Cerebellum (tissue), 4 donors: ENCODE measurements at places on chromosomes 11 and 22. TPM values are rescaled to one million over a fixed set of nuclear protein-coding genes. Genes with fewer than 3 reads are reported as not detected.
A peak's percentile ranks its signal among the peaks of the same experiment; 100 is the strongest.

The TAF10 gene
- 11.3 TPM for total RNA-seq

The SAA4 gene
- total RNA-seq, result not detected

The GDPD5 gene
- 30.2 TPM for total RNA-seq

The PRRG4 gene
- total RNA-seq, result 0.18 TPM

The C11orf21 gene
- 0.27 TPM for total RNA-seq

The HOATZ gene
- not detected for total RNA-seq

The GRIK4 gene
- 9.1 TPM for total RNA-seq

The GGTLC3 gene
- not detected for total RNA-seq

GRCh38 chr22:41969110-41969646 lies at the start of gene SEPTIN3:
TSS of gene SEPTIN3 (plus strand) at chr22:41969443. CDS start at chr22:41971493, 2,050 bp downstream.
- no peak for DNase-seq

GRCh38 chr11:27279460-27279859 lies 83.6 kb downstream of the CCDC34 start:
- no peak for DNase-seq

DNA sequence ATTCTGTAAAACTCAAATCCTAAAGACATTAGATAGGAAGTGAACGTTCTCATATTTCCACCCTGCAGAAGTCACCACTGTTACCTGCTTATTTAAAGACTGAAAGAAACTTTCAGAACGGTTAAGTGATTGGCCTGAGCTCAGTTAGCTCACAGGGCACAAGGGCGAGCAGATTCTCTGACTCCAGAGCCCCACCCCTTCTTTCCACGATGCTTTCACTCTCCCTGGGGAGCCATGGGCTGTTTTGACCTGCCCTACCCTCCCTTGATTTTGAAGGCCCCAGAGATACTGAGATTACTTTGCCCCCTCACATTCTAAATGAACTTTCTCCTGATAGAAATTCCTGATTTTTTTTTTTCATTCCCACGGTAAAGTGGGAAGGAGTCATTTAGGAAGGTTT lies 33.9 kb downstream of the ARHGAP1 start:
- no peak for DNase-seq

GRCh38 chr11:110235966-110236365 lies 60.4 kb downstream of the RDX start:
- no peak for DNase-seq

GRCh38 chr11:118924591-118925585 lies 838 bp downstream of the BCL9L start:
- DNase-seq, result peak; percentile 74

GRCh38 chr11:69156235-69156639 lies 502 bp downstream of the SMIM38 start:
- no peak for DNase-seq
